Hematopoietic multipotent progenitor cell (in vitro differentiated cells): ENCODE measurements at places on chromosomes 1 and 21. TPM values are rescaled to one million over a fixed set of nuclear protein-coding genes. Genes with fewer than 3 reads are reported as not detected.
A peak's percentile ranks its signal among the peaks of the same experiment; 100 is the strongest.

Gene DMBX1
- total RNA-seq = not detected

Gene OR10Z1
- under 0.01 TPM for total RNA-seq

Gene GFI1
- total RNA-seq = 15.9 TPM

Gene PADI1
- not detected for total RNA-seq

Gene ZNF683
- total RNA-seq = 0.27 TPM

Gene BMP8A
- total RNA-seq = 0.27 TPM

Gene CADM3
- not detected for total RNA-seq

Gene HTR6
- total RNA-seq = under 0.01 TPM

Gene FCER1G
- total RNA-seq = 5.1 TPM

Gene SH2D5
- total RNA-seq = not detected

Gene ETV3L
- total RNA-seq = not detected

Gene FCMR
- total RNA-seq = 15.1 TPM

Gene SELL
- 339 TPM for total RNA-seq

Gene ZMYND12
- total RNA-seq = 4.3 TPM

Gene LAMB3
- 0.54 TPM for total RNA-seq

- no peak for DNase-seq
Observed at GRCh38 chr1:51285055-51285454, 45.3 kb downstream of the TTC39A start.

DNA sequence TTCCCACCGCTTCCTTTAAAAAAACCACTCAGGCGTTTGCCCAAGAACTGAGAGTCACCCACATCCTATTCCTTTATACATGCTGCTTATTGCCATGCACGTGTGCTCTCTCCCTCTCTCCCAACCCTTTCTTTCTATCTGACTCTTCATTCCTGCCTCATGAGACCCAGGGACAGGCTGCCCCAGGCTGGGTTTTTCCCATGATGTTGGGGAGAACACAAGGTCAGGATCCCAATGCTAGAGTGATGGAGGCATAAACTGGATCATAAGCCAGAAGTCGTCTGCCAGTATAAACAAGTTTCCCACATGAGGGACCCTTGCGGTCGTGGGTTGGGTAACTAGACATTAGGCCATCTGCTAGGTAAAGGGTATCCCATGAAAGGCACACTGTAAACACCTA, 64.9 kb downstream of the CD2 start:
- DNase-seq = no peak

GRCh38 chr21:41102281-41102680, 65.7 kb upstream of the BACE2 start:
- DNase-seq = no peak

GRCh38 chr1:157798211-157798610, 21.3 kb upstream of the FCRL2 start:
- DNase-seq = no peak

DNA sequence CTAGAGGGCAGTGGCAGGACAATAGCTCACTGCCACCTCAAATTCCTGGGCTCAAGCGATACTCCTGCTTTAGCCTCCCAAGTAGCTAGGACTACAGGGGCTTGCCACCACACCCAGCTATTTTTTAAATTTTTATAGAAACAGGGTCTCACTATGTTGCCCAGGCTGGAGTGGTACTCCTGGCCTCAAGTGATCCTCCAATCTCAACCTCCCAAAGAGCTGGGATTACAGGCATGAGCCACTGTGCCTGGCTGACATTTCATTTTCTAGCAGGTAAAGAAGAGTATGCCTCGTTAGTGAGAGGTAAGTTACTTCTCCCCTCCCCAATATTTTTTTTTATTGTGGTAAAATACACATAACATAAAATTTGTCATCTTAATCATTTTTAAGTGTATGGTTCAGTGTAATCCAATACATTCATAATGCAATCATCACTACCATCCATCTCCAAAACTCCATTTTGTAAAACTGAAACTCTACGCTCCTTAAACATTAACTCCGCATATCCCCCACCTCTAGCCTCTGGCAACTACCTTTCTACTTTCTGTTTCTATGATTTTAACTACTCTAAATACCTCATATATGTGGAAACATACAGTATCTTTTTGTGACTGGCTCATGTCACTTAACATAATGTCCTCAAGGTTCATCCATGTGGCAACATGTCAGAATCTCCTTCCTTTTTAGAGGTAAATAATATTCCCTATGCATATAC, 22.4 kb downstream of the ZZZ3 start:
- DNase-seq = no peak

GRCh38 chr1:229129301-229130027, 141.4 kb upstream of the RAB4A start:
- no peak for DNase-seq

- no peak for DNase-seq
Observed at GRCh38 chr1:178275553-178275952, 181.6 kb downstream of the RASAL2 start.

DNA sequence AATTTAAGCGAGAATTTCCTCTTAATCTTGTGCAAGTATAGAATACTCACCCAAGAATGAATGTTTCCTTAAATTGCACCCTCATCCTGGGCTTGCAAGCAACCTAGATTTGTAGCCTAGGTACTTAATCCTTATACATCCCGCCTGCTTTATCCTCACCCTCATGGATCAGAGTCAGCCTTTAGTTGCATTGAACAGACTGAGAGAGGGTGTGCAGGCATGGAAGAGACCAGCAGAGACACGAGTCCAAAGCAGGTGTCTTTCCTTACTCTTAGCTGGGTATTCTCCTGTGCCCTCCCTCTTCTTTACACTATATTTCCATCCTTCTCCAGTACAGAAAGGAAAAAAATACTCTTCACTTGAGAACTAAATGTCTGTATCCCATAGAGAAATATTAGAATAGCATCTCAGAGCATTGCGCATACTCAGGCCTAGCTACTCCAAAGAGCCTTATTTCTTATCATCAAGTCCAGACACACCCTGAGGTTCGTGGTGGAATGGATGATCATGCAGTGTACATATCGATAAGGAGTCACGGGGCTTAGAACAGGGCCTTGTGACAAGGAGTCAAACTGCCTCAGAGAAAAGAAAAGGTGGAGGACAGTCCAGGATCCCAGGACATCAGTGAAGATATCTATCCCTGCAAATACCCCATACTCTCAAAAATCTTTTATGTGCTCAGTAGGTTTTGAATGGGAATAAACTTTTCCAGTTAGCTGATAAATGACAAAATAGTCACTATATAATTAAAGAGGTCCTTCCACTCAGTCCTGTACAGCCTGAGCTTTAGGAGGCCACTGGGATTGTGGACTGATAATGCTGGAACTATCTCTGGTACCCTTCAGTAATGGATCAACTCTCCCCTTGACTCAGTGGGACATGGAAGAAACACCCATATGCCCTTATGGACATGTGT, 297.9 kb downstream of the GRIK1 start:
- DNase-seq = no peak

GRCh38 chr1:198199105-198199504, 42.3 kb downstream of the NEK7 start:
- DNase-seq = no peak

DNA sequence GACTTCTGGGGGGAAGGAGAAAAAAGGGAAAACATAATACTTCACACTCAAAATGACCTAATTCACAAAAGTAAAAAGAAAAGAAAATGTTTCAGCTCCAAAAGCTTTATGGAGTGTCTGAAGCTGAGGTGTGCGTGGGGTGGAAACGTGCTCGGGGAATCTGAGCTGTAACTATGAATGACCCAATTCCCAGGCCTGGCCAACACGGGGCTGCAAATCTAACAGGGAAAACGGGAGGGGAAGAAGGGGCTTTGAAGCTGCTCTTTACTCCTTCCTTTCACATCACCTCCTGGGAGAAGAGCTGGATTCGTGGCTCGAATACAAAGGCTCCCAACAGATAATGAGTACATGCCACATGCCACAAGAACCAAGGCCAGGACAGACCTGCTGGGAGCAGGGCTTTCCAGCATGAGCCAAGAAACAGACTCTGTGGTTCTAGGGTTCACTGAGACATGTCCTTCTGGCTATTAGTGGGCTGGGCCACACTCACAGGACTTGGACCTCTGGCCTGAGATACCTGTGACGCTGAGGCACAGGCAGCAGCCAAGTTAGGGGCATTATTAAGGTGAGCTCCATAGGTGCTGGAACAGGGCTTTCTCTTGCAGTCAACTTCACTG, 51.5 kb downstream of the SLC66A1 start:
- no peak for DNase-seq

GRCh38 chr1:37730376-37730775, 34.5 kb downstream of the EPHA10 start:
- DNase-seq = no peak

GRCh38 chr1:159828581-159829272, 2.1 kb downstream of the SLAMF8 start:
- DNase-seq = no peak

GRCh38 chr1:198788561-198789064, 149.8 kb downstream of the PTPRC start:
- DNase-seq = peak; percentile 95

- DNase-seq = no peak
Observed at GRCh38 chr1:210627755-210628154, 299.1 kb downstream of the HHAT start.

DNA sequence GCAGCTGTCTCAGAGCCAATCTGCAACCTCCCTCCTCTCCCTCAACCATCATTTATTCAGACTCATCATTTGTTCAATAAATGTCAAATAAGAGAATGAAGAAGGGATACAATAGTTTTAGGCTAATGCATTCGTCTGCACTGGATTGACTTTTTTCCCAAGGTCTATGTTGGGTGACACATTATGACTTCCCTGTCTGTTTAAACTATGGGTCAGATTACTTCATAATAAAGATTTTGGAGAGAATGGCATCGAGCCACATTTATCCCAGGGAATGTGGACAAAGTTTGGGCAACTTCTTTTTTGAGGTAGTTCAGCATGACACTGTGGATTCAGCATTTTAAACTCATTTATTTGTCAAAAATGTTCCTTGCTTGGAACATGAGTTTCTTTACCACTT, 107.4 kb upstream of the ADGRL2 start:
- DNase-seq = no peak

DNA sequence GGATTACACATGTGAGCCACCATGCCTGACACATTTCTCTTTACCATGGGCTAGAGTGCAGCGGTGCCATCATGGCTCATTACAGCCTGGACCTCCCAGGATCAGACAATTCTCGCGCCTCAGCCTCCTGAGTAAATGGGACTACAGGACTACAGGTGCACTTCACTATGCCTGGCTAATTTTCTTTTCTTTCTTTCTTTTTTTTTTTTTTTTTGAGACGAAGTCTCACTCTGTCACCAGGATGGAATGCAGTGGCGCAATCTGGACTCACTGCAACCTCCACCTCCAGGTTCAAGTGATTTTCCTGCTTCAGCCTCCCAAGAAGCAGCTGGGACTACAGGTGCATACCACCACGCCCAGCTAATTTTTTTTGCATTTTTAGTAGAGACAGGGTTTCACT, 14.8 kb upstream of the KIF1B start:
- DNase-seq = no peak

- no peak for DNase-seq
Observed at GRCh38 chr1:56070601-56071000, 508.8 kb downstream of the PLPP3 start.

DNA sequence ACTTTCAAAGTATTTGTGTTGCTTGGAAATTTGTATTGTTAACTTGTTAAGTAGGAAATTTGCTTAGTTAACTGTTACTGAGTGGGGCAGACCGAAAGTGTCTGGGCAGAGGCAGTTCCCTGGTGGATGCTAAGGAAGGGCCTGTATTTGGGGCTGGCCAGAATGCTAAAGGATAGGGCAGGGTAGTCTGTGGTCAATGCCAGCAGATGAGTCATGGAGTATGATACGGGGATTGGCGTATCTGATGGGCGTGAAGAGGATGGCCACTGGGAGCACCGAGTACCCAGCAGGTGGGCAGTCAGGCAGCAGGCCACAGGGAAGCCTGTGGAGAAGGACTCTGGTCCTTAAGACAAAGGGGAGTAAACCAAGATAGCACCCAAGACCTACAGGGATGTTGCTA, 46.6 kb upstream of the SCAF4 start:
- DNase-seq = no peak

DNA sequence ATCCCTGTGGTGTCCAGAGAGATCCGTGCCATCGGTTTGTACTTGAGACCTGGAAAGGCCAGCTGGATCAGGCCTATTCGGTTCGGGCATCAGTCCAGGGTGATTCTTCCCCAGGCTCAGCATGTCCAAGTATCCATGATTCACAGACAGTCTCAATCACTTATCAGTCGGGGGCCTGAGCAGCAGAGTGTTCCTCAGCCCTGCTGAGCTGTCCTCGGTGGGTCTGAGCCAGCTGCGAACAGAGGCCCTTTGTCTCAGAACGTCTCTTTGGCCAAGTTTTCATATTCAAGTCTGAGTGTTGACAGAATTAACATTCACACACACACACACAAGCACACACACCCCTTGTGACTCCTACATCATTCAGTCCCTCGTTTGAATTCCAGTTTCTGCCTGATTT, 33.4 kb upstream of the OSBPL9 start:
- no peak for DNase-seq

DNA sequence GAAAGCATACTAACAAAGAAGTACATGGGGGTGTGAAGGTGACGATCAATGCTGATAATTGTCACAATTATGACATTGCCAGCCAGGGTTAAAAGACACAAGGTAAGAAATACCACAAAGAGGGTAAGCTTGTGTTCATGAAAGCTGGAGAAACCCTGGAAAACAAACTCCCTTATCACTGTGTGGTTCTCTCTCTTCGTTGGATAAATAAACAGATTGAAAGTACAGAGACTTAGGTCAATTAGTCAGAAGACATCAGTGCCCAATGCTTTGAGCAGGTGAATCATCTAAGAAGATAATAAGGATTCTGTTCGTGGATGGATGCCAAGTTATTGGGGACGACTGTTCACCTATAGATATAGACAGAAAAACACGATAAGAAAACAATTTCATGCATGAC, 22.4 kb upstream of the FCER1A start:
- DNase-seq = no peak

DNA sequence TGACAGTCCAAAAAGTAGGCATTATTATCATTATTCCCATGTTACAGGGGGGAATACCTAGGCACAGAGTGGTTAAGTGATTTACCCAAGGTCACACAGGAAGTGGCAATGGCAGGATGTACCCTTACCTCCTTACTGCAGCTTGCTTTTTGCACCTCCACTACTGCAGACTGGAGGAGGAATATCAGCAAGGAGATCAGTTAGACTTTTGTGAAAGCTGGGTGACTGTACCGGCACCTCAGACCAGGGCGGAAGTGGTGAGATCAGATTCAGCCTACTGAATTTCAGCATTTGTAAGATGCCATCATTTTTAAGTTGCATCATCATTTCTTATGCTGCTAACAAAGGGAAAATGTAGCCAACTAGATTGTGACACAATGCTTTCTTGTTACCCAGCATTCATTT, 4.5 kb downstream of the ADARB1 start:
- no peak for DNase-seq

GRCh38 chr21:15795533-15795932, 65.8 kb downstream of the USP25 start:
- no peak for DNase-seq
